Activated T-helper 17 cell treated with anti-CD3 and anti-CD28 coated beads, Interleukin-2, amount 50 U/mL, for 72 hours (primary cell): ENCODE measurements at places on chromosomes 4 and X. TPM values are rescaled to one million over a fixed set of nuclear protein-coding genes. Genes with fewer than 3 reads are reported as not detected.

ARL9 gene
- total RNA-seq, result 0.37 TPM

DNA sequence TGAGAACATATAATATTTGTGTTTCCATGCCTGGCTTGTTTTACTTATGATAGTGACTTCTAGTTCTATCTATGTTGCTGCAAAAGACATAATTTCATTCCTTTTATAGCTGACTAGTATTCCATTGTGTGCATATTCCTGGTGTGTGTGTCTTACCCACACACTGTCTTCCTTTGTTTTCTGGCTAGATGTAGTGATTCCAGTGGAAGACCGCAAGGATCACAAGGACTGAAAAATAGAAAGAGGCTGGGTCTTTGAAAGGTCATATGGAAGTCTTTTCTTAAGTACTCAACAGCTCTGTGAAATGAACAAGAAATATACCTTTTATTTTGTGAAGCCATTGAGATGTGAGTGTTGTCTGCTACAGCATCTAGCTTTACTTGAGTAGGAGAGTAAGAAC is 29.4 kb upstream of the TAB3 start:
- no peak for ATAC-seq

DNA sequence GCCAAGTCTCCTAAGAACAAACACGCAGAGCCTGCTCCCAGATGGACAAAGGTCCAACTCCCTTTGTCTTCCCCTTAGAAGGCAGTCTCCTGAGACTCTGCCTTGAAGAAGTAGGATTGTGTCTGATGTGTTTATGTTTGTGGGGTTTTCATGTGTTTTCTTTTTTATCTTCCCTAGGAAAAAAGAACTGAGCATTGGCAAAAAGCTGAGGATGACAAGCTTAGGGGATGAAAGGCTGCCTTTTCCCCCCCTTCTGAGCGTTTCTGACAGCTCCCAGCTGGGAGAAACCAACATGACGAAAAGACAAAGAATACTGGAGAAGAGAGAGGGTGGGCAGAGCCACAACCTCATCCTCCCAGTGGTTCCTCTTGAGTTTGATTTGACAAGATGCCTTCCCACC is 181.1 kb downstream of the EVC2 start:
- no peak for ATAC-seq

GRCh38 chr4:3223956-3224748 is 24.8 kb upstream of the MSANTD1 start:
- ATAC-seq, result no peak
